Amygdala (tissue), 56 donors: ENCODE measurements at places on chromosomes 12 and 14.

- no peak for DNase-seq
These were observed 4.5 kb downstream of the TBX3 start for GRCh38 chr12:114679452-114679875.

GRCh38 chr12:15355766-15356165, 33.5 kb downstream of the PTPRO start:
- DNase-seq, result no peak

DNA sequence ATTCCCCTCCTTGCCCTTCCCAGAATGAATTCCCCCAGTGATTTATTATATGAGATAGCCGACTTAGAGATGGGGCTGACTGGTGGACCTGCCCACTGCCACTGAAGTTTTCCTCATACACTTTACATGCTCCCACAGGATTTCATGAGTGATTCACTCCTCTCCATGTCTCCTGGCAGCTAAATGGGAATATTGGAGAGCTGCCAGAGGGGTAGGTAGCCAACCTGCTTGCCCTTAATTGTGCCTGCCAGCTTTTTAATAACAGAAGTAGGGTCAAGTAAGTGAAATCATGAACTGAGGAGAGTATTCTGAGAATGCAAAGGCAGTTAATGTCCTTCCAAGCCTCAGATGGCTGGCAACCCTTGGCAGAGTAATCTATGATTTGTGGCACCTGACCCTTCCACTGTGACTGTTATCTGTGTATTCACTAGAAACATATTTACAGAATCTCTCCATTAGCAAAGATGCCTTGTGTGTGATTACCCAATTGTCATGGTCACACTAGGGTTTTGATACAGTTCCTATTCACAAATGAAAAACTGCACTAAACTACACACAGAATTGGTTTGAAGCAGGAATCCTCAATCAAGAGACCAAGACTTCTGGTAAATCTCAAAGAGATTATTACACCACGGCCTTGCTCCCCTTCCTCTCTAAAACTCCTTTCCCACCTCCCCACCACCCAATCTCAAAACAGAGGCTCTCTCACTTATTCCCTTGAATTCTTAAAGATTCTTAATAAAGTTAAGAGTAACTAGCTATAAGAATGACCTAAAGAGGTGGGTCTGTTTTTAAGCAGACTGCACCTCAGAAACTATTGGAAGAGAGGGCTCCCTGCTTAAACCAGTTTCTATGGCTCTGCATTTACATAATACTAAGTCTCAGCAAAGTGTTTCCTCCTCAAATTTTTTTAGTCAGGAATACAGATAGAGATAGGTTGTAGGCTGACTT, 17.2 kb downstream of the NKX2-1 start:
- DNase-seq, result no peak

DNA sequence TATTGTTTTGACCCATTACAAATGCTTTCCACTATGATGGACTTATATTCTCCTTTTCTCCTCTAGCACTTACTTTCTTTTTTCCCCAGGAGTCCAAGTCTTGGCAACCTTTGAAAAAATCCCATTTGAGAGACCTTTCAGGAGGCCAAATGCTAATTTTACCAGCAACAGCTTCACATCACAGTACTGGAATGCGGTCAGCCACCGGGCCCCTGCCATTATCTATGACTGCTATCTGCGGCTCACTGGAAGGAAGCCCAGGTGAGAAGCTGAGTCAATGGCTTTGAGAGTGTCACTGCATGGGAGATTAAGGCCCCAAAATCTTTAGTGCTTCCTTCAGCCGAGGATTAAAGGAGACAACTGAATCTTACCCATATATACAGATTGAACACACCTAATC, 64.2 kb downstream of the ERGIC2 start:
- DNase-seq, result no peak

- DNase-seq, result no peak
These were observed 39.7 kb downstream of the CD163L1 start for GRCh38 chr12:7404275-7404674.

- no peak for DNase-seq
These were observed 62.6 kb downstream of the DUSP6 start for GRCh38 chr12:89289720-89290119.

GRCh38 chr12:111766608-111767361, at the start of gene ALDH2:
Gene ALDH2, plus strand, starts transcription at chr12:111766933. Its CDS starts 50 bp downstream, at chr12:111766983.
- DNase-seq, result peak; percentile 40

GRCh38 chr14:65949711-65950516, 536.3 kb upstream of the CCDC196 start:
- no peak for DNase-seq

DNA sequence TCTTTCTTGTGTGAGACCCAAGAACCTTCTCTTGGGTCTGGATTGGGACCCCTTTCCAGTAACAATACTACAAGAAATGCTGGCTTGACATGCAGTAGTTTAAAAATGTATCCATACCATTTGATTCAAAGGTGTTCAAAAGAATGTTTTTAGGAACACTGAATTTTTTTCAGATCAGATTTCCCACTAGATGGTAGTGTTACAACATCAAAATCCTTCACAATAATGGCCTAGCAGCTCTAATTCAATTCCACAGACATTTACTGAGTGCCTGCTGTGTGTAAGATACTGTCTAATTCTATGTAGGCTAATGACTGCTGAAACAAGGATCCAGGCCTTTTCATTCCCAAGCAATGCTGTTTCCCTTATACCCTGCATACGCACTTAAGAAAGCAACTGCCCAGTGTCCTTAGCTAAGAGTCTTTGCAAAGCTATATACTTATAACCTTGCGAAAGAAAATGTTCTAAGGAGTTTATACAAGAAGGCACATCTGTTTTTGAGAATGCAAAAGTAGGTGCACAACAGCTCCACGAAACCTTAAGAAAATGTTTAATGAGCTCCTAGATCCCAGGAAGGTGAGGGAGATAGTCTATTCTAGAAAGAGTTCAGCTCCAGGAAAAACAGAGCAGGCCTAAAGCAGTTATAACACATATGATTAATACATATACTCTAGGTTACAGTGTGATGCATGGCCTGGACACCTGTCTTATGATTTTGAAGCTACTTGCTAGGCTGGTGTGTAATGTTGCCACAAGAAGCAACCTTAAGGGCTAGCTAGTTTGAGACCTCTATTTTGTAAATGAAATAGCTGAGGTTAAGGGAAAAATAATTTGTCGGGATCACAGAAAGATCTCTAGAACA, 50.9 kb upstream of the PKP2 start:
- DNase-seq, result no peak

- no peak for DNase-seq
These were observed 6.4 kb downstream of the DPF3 start for GRCh38 chr14:72887514-72887913.

DNA sequence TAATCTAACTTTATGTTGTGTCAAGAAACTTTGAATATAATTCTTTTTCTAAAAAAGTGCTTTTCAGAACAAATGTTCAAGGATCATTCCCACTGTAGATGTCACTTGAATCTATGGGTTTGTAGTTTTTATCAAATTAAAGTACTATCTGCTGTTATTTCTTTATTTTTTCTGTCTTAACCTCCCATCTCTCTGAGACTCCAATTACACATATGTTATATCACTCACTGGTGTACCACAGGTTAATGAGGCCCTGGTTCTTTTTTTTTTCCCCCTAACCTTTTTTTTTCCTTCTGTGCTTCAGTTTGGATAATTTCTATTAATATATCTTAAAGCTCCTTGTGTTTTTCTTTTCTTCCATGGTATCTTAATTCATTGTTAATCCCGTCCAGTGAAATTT, 279.9 kb upstream of the RGS6 start:
- no peak for DNase-seq

- no peak for DNase-seq
These were observed 60.9 kb upstream of the PSMA6 start for GRCh38 chr14:35231207-35231760.

GRCh38 chr12:24596768-24597388, 352.0 kb downstream of the BCAT1 start:
- no peak for DNase-seq

- DNase-seq, result no peak
These were observed 377.1 kb upstream of the RGS6 start for GRCh38 chr14:71554959-71555612.

- DNase-seq, result no peak
These were observed 50.7 kb upstream of the DLK1 start for GRCh38 chr14:100675699-100676684.

DNA sequence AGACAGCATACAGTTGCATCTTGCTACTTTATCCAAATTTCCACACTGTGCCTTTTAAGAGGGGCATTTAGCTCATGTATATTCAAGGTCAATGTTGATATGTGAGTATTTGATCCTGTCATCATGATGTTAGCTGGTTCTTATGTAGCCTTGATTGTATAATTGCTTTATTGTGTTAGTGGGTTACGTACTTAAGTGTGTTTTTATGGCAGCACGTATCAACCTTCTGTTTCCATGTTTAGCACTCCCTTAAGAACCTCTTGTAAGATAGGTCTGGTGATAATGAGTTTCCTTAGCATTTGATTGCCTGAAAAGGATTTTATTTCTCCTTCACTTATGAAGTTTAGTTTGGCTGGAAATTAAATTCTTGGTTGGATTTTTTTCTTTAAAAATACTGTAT, 445.2 kb downstream of the NAV3 start:
- DNase-seq, result no peak

DNA sequence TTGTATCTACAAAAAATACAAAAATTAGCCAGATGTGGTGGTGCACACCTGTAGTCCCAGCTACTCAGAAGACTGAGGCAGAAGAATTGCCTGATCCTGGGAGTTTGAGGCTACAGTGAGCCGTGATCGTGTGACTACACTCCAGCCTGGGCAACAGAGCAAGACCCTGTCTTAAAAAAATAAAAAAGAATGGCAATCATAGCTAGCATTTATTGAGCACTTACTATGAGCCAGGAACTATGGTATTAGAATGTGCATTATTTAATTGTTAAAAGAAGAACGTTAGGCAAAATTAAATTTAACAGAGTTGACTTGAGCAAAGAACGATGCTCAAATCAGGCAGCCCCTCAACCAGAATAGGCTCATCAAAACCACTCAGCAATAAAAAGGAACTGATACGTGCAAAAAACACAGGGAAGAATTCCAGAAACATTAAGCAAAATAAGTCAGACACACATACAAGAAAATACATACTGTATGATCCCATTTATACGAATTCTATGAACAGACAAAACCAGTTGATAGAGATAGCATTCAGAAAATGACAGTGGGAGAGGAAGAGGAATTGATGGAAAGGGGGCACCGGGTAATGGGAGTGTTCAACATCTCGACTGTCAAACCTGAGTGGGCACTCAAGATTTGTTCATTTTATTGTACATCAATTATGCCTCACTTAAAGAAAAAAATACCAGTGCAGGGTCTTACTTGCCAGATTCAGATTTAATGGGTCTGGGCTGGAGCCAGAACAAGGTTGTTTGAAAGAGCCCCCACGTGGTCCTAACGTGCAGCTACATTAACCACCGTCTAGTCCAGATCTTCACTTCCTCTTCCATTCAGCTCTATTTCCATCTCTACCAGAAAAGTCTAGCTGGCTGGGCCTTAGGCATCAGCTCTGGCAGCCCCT, 8.0 kb downstream of the SCNN1A start:
- DNase-seq, result no peak

GRCh38 chr14:103828315-103828967, 18.9 kb downstream of the PPP1R13B start:
- DNase-seq, result no peak
